ENCODE measurements at places on chromosomes 3 and 15.

GRCh38 chr3:180036671-180037455 is at the start of gene PEX5L:
Gene PEX5L (minus strand): TSS chr3:180036937. CDS start chr3:180036599, 338 bp downstream.
- peak; percentile 18 for DNase-seq

- no peak for DNase-seq
These were observed 111.7 kb downstream of the DNAJB8 start for GRCh38 chr3:128354788-128355542.

- no peak for DNase-seq
These were observed 223.9 kb downstream of the NR1D2 start for GRCh38 chr3:24168977-24169376.

GRCh38 chr15:28047277-28047676 is 51.8 kb downstream of the OCA2 start:
- DNase-seq: no peak

DNA sequence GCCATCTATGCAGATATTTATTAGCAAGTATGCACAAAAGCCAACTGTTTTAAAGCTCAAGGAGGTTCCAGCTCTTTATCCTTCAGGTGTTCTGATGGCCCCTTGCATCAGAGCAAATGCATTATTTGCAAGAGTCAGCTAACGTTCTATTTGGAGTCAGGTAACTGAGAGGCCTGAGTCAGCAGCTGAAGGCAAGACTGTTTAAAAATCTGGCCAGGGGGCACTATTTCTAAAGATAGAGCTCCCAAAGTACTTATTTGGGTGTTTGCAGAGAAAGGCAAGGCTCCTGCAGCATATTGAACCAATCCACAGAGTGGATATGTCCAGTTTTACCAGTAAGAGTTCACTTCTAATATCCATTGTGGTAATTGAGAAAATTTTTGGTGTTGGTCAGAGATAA is 146.1 kb downstream of the LRTM1 start:
- DNase-seq: no peak

DNA sequence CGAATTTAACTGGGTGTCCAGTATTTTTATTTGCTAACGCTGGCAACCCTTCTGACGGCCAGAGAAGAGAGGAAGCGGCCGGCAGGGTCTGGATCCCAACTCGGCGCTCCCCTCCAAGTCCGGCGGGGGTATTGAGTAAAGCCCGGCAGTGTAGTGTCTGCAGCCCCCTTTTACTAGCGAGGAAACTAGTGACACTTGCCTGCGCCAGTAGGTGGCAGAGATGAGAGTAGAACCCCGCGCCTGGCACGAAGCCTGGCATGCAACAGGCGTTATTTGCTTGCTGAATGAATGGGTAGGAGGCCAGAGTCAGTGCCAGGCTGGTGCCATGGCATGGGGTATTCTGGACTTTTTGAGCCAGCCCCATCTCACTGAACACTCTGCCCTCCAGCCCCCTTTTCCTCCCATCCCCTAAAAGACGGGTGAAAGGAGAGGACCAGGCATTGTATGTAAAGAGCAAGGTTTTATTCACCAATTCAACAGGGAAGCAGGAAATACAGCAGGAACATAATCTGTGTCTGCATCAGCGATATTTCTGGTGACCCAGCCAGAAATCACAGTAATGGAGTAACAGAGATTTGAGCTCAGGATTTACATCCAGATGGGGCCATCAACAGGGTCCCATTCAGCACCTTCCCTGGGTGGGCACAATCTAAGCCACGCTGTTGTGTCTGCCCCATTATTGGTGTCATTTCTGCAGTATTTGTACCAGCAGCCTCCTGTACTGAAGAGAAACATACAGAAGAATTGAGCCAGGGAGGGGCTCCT is 788 bp upstream of the WDR73 start:
- peak; percentile 85 for DNase-seq

GRCh38 chr3:138833899-138834595 is 681 bp downstream of the PIK3CB start:
- peak; percentile 37 for DNase-seq
